ENCODE measurements at places on chromosomes 5 and 9. TPM values are rescaled to one million over a fixed set of nuclear protein-coding genes. Genes with fewer than 3 reads are reported as not detected.

- no peaks in the 10 kb centered on the region for H3K4me1 ChIP-seq
- no peaks in the 10 kb centered on the region for H3K36me3 ChIP-seq
- H3K27me3 ChIP-seq: no peaks in the 10 kb centered on the region
Observed at GRCh38 chr5:117494188-117494587, 919.6 kb upstream of the SEMA6A start.

DNA sequence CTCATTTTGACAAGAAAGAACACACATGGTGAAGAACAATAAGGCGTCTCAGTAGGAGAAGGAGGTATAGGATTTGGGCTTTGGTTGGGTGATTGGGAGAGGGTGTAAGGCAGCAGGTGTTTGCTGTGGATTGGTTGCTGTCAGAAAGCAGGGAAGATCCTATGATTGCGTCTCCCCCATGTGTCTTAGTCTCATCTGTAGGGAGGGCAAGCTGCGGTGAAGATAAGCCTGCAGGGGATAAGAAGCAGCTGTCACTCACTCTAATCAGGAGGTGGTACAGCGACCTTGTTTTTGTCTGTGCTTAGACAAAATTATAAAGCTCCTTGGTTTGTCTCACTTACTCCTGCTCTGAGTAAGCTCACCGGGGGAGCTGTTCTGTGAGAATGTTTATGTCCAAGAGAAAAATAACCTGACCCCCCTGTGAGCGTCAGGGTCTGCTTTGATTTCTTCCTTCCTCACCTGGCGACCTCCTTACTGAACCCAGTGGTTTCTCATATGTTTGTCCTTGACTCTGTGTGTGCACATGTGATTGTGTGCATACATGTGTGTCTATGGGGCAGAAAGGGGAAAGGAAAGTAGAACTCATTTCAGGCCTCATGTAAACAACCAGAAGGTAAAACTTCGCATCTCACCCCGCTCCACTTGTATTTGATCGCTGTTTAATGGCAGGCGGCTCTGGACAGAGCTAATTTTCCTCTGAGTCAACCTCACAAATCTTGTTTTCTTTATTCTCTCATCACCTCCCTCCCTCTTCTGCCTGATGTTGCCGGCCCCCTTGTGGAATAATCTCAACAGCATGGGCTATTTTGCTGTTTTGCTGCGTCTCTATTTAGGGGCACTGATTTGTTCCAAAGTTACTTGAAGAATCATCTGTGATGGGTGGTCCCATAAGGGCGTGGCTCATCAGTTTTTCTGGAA is 105.6 kb downstream of the TENT4A start:
- no peaks in the 10 kb centered on the region for H3K36me3 ChIP-seq
- no peak for DNase-seq
- no peak overlapping the region for H3K27ac ChIP-seq
- H3K27me3 ChIP-seq: peaks cover 52% of the 10 kb centered on the region

DNA sequence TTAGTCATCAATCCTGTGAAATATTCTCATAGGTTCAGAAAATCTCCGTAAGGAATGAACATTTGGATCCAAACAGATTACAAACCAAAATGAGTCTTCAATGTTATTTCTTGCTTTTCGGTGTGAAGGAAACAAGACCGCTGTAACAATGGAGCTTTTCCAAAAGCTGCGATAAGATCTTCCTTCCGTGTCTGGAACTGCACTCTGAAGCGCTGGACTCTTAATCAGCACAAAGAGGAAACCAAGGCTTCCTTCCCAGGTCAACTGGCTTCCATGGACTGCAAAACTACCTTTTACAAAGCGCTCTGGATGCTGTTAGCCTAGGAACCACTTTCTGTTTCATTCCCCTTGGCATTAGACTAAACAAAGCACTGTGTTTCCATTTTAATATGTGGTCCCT is 137.9 kb upstream of the BASP1 start:
- no peak overlapping the region for H3K4me3 ChIP-seq
- no peak for DNase-seq
- H3K36me3 ChIP-seq: no peaks in the 10 kb centered on the region
- peaks cover 4% of the 10 kb centered on the region for H3K4me1 ChIP-seq
- H3K27me3 ChIP-seq: no peaks in the 10 kb centered on the region
- peak overlapping the region; percentile 60 for H3K27ac ChIP-seq

Gene PIP5K1B
- polyA plus RNA-seq: 23.3 TPM

Gene FRMD3
- 23.1 TPM for polyA plus RNA-seq

GRCh38 chr5:150309101-150309885 is 6.6 kb upstream of the ARSI start:
- DNase-seq: no peak
- H3K36me3 ChIP-seq: no peaks in the 10 kb centered on the region
- H3K4me3 ChIP-seq: no peak overlapping the region

DNA sequence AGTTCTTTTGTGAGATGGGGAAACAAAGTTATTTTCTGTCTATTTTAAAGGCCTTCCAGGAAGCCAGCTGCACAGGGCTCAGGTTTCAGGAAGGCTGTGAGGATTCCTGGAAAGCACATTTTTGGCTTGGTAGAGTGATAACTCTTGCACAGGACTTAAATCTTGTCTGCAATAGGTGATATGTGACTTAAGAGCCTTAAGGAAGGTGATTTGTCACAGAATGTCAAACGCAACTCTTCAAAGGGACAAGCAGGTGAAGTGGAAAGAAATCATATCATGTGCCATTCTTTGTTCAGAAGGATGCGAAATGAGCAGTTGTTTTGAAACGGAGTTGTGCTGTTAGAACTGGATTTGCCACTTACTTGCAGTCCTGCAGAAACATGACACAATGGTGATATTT is 459.3 kb downstream of the MAT2B start:
- H3K4me3 ChIP-seq: no peak overlapping the region
- H3K36me3 ChIP-seq: no peaks in the 10 kb centered on the region
- H3K27ac ChIP-seq: no peak overlapping the region
- H3K27me3 ChIP-seq: no peaks in the 10 kb centered on the region

DNA sequence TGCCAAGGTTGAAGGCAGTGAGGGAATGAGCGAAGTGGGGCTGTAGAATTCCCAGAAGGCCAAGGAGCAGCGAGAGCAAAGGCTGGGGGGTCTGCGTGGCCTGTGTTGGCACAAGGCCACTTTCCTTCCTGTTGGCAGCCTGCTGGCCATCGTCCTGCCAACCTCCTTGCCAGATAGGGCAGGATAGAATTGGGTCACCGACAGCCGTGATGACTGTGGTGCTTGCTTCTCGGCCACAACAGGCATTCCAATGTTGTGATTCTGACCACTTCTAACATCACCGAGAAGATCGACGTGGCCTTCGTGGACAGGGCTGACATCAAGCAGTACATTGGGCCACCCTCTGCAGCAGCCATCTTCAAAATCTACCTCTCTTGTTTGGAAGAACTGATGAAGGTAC is 18.9 kb downstream of the TRIP13 start:
- no peaks in the 10 kb centered on the region for H3K36me3 ChIP-seq
- no peaks in the 10 kb centered on the region for H3K27me3 ChIP-seq
- H3K27ac ChIP-seq: no peak overlapping the region
- no peaks in the 10 kb centered on the region for H3K4me1 ChIP-seq
- no peak overlapping the region for H3K4me3 ChIP-seq
- DNase-seq: no peak

Gene ZBTB34
- 2.8 TPM for polyA plus RNA-seq

Gene CTSL
- polyA plus RNA-seq: 75.8 TPM

DNA sequence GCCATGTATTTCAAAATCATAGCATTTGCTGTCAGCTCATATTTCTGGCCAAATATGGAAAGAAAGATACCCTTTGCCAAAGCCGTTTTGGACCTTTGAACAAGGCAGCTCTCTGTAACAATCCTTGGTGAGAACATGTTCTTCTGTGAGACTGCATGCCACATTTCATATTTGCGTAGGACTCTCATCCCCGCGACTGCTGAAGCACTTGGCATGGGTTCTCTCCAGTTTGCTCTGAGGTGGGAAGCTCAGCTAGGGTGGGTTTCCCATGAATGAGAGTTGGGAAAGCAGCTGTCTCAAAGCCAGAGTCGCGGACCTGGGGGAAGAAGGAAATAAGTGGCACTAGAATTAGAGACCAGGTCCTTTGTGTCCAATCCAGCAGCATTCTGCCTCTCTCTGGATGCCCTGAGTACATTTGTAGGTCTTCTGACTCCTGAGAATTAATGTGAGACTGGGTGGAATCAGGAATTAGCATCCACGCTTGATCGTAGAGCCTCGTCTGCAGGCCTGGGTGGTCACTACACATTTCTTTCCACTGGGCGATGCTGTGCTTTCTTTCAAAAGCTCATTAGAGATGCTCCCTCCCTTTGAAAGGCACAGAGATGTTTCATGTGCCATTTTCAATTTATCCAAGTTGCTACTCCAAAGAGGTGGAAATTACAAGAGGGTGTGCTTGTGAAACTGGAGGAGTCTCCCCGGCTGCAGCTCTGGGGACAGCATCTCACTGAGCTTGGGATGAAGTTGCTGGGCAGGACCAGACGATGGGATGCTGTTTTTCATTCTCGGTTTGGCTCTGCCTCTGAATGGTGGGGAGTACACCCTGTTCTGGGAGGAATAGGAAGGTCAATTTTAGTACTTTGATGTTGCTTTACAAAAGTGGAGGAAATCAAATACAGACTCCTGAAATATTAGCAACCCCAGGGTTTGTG is 197.2 kb downstream of the GADD45G start:
- H3K4me3 ChIP-seq: no peak overlapping the region
- no peaks in the 10 kb centered on the region for H3K27me3 ChIP-seq
- DNase-seq: no peak
- peaks cover 19% of the 10 kb centered on the region for H3K4me1 ChIP-seq
- no peak overlapping the region for H3K27ac ChIP-seq

GRCh38 chr5:44001236-44001635 is 388.0 kb downstream of the FGF10 start:
- no peaks in the 10 kb centered on the region for H3K27me3 ChIP-seq
- no peak overlapping the region for H3K4me3 ChIP-seq
- no peak for DNase-seq

GRCh38 chr9:109590966-109591365 is 92.9 kb upstream of the PTPN3 start:
- H3K36me3 ChIP-seq: no peaks in the 10 kb centered on the region
- DNase-seq: peak; percentile 55
- H3K4me1 ChIP-seq: no peaks in the 10 kb centered on the region
- no peak overlapping the region for H3K4me3 ChIP-seq
- no peaks in the 10 kb centered on the region for H3K27me3 ChIP-seq

Gene SPINK4
- polyA plus RNA-seq: not detected

- H3K4me1 ChIP-seq: peaks cover 55% of the 10 kb centered on the region
- no peak overlapping the region for H3K27ac ChIP-seq
- peaks cover 19% of the 10 kb centered on the region for H3K36me3 ChIP-seq
- DNase-seq: no peak
Observed at GRCh38 chr9:136239135-136239982, 6.3 kb downstream of the QSOX2 start.

DNA sequence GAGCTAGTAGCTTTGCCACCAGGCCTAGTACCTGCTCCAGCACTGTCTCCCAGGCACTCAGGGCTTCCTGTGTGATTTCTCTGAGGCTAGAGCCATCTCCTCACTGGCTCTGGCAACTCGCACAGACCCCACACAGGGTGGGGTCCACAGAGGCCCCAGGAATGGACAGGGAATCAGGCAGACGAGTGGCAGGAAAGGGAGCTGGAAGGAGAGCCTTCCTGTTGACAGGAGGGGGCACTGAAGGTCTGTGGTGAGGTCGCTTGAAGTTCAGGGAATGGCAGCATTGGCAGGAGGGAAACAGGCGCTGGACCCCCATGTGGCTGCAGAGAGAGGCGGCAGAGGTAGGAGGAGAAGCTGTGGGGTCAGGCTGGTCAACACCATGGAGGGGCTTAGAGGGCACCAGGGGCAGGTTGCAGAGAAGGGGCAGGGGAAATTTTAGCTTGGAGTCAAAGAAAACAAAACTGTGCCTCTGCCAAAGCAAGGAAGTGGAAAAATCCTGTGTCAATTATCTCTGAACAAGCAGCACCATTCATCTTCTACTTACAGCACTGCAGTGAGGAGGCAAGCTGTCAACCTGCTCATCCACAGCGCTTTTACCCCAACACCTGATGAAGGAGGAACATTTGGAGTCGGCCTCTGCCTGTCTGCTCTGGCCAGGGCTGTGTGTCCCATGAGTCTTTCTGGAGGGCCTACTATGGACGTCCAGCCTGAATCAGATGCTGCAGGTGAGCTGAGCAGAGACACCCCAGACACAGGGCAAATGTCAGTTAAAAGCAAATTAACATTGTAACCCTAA is 270.2 kb downstream of the FSTL4 start:
- no peak overlapping the region for H3K4me3 ChIP-seq
- no peak overlapping the region for H3K27ac ChIP-seq
- H3K36me3 ChIP-seq: no peaks in the 10 kb centered on the region

- DNase-seq: no peak
- no peaks in the 10 kb centered on the region for H3K27me3 ChIP-seq
- no peaks in the 10 kb centered on the region for H3K4me1 ChIP-seq
- H3K4me3 ChIP-seq: no peak overlapping the region
Observed at GRCh38 chr5:122612901-122613300, 162.0 kb upstream of the SNX2 start.

DNA sequence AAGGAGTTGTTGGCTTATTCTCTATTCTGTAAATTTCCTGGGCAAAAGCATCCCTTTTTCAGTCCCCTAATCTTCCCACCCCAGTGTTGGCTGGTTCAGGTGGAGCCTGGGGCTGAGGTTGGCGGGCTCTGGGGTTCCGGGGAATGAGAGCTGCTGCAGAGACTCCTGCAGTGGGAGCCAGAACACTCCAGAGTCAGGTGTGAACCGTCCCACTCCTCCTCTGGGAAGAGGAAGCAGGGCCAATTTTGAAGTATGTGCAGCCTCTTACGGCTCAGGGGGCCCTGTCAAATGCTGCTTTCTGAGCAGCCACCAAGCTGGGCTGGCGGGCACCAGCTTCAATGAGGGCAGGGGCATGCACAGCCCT is 42.8 kb downstream of the JADE2 start:
- H3K27me3 ChIP-seq: no peaks in the 10 kb centered on the region
- H3K4me3 ChIP-seq: no peak overlapping the region
- H3K36me3 ChIP-seq: no peaks in the 10 kb centered on the region
- DNase-seq: no peak
- H3K4me1 ChIP-seq: peaks cover 51% of the 10 kb centered on the region
- H3K27ac ChIP-seq: peak overlapping the region; percentile 87

- H3K27ac ChIP-seq: no peak overlapping the region
- no peaks in the 10 kb centered on the region for H3K27me3 ChIP-seq
- H3K4me3 ChIP-seq: no peak overlapping the region
- no peaks in the 10 kb centered on the region for H3K36me3 ChIP-seq
- peaks cover 4% of the 10 kb centered on the region for H3K4me1 ChIP-seq
- DNase-seq: no peak
Observed at GRCh38 chr5:36414869-36415282, 113.2 kb upstream of the RANBP3L start.

- no peak overlapping the region for H3K27ac ChIP-seq
- H3K27me3 ChIP-seq: no peaks in the 10 kb centered on the region
- H3K4me3 ChIP-seq: no peak overlapping the region
- DNase-seq: no peak
- peaks cover 2% of the 10 kb centered on the region for H3K4me1 ChIP-seq
Observed at GRCh38 chr5:60677850-60678664, 21.9 kb downstream of the DEPDC1B start.

DNA sequence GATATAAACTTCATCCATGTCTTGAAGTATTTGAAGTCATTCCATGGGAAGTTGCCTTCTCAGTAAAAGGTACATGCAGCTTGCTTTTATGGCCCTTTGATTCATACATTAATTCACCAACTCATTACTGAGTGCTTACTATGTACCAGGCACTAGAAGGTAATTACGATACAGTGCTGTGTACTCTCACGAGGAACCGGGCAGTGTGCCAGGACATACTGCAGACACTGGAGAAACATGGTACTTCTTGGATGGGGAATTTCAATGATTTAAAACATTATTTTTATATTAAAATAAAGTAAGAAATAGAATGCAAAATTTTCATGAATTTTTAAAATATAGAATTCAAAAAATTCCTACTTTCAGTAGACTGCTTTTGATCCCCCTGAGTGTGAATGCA is 71.4 kb upstream of the WDR41 start:
- H3K27ac ChIP-seq: no peak overlapping the region
- H3K27me3 ChIP-seq: no peaks in the 10 kb centered on the region
- H3K4me3 ChIP-seq: no peak overlapping the region

Gene C9orf50
- polyA plus RNA-seq: not detected

Data from heart right ventricle (tissue), 16 donors.